Left lung (tissue), 14 donors: ENCODE measurements at places on chromosomes 16 and 17. TPM values are rescaled to one million over a fixed set of nuclear protein-coding genes. Genes with fewer than 3 reads are reported as not detected.

GALR2 gene
- not detected for total RNA-seq

PIRT gene
- not detected for total RNA-seq

GAS2L2 gene
- total RNA-seq = 1.6 TPM

MYH2 gene
- 0.17 TPM for total RNA-seq
